ENCODE measurements at places on chromosomes 5 and 9. TPM values are rescaled to one million over a fixed set of nuclear protein-coding genes. Genes with fewer than 3 reads are reported as not detected.

The PCDHA9 gene
- not detected for total RNA-seq

The QSOX2 gene
- total RNA-seq = 16.5 TPM

The TNPO1 gene
- 301 TPM for total RNA-seq

The GABRA6 gene
- total RNA-seq = not detected

The PRRX2 gene
- 0.40 TPM for total RNA-seq

The TBC1D13 gene
- total RNA-seq = 12.0 TPM

GRCh38 chr5:128084228-128085167, 932 bp downstream of the SLC12A2 start:
- DNase-seq = peak; percentile 49

GRCh38 chr5:6585168-6585567, 47.7 kb downstream of the NSUN2 start:
- DNase-seq = no peak

- no peak for DNase-seq
Observed at GRCh38 chr5:11319836-11320580, 559.0 kb upstream of the DAP start.

- peak; percentile 28 for DNase-seq
Observed at GRCh38 chr5:108727236-108727650, 20.5 kb upstream of the FER start.

GRCh38 chr5:10564838-10565784, 1.2 kb downstream of the ANKRD33B start:
- no peak for DNase-seq

DNA sequence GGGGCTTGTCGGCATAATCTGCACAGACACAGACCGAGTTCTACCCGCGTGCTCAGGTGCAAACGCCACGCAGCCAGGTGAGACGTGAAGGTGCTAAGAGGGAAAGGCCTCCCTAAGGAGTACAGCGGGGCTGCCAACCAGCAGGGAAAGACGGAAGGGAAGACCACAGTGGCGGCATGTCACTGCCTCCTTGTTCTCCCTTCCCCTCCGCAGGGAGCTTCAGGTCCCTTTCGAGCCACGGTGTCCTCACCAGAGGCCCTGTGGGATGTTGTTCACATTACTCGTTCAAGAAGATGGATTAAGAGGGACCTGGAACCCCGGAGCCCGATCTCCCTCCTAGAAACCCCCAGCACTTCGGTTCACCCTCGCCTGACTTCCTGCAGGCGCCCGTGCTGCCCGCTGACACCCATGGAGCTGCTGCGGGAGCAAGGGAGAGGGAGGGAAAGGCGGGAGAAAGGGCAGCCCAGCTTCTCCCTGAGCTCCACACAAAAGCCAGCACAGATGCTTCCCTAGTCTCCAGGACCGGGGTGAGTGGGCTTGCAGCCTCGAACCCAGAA, 686 bp downstream of the BRD9 start:
- DNase-seq = no peak

Data from SK-MEL-5 (cell line).